ENCODE measurements at places on chromosomes 13 and 19.

- DNase-seq: no peak
Measured at GRCh38 chr13:59279028-59279427, 884.7 kb downstream of the DIAPH3 start.

DNA sequence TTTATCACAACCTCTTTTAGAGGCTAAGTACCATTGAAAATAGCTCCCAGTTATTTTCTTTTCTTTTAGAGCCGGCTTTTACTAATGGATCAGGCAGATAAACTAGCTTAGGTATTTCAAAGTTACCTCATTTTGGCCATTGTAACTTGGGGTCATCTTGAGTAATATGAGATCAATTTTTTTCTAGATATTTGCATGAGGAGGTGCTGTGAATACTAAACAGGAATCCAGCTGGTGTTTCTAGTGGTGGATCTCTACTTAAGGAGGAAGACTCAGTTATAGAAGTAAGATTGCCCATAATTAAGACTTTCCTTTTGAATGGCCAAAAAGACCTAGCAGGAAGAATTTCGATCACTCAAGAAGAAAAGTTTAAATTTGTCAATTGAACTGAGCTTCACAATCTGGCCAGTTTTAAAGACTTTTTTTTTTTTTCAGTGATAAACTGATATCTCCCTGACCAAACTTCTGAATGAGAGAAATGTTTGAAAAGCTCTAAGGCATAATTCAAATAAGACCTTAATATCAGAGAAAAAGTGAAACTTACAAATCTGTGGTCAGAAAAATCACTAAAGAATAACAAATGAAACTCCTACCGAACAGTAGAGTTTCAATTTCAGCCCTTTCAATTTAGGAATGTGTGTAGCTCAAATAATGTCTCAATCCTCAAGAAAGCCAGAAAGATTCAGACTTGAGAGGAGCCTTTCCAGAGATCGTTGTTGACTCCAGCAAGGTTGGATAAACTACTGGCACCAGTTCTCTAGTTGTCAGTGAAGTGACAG lies 11.6 kb upstream of the NAA16 start:
- DNase-seq: no peak

GRCh38 chr19:54473071-54473891 lies at the start of gene CDC42EP5:
TSS of gene CDC42EP5 (minus strand) at chr19:54473296. CDS start at chr19:54465547, 7,749 bp downstream.
- DNase-seq: no peak

GRCh38 chr13:77386046-77386445 lies 59.2 kb upstream of the MYCBP2 start:
- DNase-seq: no peak

GRCh38 chr13:72221276-72221962 lies 354.4 kb upstream of the DACH1 start:
- no peak for DNase-seq
